ENCODE measurements at places on chromosomes 3 and 15.

DNA sequence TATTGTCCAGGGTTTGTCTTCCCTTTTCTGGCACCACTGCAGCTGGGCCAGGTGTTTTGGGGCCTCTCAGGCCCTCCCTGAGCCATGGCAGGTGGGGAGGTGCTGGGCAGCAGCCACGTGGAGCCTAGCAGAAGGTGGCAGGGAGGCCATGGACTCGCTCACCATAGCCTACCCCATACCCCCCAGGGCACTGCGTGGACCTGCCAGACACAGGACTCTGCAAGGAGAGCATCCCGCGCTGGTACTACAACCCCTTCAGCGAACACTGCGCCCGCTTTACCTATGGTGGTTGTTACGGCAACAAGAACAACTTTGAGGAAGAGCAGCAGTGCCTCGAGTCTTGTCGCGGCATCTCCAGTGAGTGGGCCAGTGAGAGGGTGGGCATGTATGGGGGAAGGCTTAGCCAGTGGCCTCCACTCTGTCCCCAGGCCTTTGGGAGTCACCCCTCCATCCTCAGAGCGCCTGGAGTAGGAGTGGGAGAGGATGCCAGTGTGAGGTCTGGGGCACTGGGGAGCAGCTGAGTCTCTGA lies 11.9 kb downstream of the SPINT1 start:
- DNase-seq: no peak

GRCh38 chr3:81694662-81695061 lies 66.8 kb downstream of the GBE1 start:
- DNase-seq: no peak

DNA sequence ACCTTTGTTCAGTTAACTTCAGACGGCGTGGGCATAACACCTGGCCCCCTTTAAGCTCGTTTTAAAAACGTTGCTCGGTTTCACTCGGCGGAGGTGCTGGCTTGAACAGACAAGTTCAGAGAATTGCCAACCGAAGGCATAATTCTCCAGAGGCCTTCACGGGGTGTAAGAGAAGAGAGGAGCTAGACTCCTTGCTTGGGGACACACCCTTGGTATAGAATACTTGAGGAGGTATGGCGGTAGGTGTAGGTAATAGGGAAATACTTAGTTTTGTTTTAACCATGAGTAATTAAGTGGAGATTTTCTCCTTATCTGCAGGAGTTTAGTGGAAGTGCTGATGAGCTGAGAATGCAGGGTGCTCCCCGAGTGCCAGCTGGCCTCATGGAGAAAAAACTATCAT lies 921 bp downstream of the FBXL2 start:
- no peak for DNase-seq

- DNase-seq: no peak
Measured at GRCh38 chr15:82999905-83000671, 11.4 kb downstream of the C15orf40 start.

DNA sequence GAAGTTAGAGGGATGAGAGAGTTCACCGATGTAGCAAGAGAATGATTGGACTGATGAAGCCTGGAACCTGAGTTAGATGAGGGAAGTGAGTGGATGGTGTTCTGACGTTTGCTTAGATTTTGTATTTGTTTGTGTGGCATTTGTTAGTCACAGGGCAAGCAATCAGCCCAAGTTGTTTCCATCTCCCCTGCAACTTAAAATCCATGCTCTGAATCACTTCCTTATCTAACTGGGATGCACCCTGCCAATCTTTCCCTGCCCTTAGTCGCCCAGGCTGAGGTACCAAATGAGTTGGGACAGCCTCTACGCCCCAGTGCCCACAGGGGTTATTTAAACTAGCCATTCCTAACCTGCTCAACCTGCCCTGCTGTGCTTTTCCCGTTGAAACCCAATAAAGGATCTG lies 12.6 kb downstream of the PAQR5 start:
- no peak for DNase-seq

DNA sequence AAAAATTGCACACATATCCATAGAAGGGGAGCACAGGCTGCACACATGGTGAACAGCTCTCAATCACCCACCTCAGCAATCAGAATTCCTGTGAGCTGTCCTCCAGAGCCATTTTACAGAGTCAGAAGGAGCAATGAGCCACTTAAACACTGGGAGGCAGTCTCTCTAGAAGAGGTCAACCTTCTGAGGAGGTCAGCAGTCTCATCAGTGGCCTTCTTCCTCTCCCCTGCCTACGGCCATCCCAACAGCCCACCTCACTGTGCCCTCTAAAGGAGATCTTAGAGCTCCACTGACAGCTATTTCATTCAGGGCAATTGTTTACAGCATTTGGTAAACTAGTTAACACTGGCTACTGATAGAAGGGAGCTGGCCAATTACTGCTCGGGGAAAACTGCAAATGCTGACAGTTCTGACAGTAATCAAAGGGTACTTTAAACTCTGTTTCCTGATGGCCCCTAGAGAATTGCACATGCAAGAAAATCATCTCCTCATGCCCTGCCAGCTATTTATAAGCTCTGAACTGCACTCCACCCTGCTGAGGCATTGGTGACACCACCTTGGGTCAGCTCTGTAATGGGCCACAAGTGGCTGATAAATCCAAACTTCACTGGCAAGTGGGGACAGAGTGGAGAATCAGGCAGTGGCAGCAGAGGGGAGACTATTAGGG lies 42.1 kb upstream of the TSPAN3 start:
- no peak for DNase-seq

GRCh38 chr15:70426096-70426821 lies 328.5 kb upstream of the TLE3 start:
- no peak for DNase-seq

- DNase-seq: no peak
Measured at GRCh38 chr3:68060191-68060590, 405.8 kb upstream of the SUCLG2 start.

DNA sequence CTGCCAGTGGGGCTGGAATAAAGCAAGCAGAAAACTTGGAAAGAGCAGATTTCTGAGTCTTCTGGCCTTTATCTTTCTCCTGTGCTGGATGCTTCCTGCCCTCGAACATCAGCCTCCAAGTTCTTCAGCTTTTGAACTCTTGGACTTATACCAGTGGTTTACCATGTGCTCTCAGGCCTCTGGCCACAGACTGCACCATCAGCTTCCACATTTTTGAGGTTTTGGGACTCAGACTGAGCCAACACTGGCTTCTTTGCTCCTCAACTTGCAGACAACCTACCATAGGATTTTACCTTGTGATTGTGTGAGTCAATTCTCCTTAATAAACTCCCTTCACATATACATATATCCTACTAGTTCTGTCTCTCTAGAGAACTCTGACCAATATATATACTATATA lies 706.6 kb downstream of the NR2F2 start:
- no peak for DNase-seq

DNA sequence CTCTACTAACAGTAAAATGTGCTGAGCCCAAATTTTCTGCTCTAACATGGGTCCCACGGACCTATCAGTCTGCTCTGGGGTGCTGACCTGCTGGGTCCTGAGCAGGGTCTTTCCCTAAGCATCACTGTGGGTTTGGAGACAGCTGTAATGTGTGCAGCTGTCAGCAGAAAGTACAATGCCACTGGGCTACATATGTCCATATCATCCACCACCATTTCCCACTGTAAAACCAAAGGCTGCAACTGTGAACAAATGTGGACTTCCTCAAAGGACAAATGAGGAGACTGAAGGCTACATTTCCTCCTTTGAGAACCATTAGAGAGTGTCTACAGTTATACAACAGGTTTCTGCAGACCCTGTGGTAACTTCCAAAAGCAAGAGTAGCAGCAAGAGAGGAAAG lies 33.8 kb upstream of the IP6K2 start:
- no peak for DNase-seq

DNA sequence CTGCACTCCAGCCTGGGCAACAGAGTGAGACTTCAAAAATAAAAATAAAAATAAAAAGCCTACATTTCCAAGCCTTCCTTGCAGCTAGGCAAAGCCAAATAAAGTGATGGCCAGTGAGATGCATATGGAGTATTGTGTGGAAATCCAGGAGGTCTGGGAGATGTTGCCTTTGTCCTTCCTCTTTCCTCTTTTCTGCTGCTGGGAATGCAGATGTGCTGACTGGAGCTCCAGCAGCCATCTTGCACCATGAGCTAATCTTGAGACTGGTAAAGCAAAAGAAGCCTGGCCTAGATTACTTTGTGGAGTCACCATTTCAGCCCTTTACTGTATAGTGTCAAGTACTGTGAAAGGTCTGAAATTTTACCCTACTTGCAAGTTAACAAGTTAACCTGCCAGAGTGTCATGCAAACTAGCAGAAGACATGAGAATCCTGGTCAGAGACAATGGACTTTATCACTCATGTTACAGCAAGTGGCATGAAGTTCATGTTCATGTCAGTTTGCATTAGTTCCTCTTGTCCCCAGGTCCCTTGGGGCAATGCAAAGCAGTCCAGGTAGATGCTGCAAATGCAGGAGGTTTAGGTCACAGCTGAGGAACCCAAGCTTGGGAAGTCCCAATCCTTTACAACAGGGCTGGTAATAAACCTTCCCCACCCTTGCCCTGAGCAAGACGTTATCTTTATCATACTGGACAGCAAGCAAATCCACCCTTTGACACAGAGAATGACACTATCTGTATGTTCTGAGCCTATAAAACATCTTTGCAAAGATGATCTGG lies 103.1 kb downstream of the TLE3 start:
- DNase-seq: no peak

- no peak for DNase-seq
Measured at GRCh38 chr3:45965253-45965652, 22.0 kb downstream of the CXCR6 start.

DNA sequence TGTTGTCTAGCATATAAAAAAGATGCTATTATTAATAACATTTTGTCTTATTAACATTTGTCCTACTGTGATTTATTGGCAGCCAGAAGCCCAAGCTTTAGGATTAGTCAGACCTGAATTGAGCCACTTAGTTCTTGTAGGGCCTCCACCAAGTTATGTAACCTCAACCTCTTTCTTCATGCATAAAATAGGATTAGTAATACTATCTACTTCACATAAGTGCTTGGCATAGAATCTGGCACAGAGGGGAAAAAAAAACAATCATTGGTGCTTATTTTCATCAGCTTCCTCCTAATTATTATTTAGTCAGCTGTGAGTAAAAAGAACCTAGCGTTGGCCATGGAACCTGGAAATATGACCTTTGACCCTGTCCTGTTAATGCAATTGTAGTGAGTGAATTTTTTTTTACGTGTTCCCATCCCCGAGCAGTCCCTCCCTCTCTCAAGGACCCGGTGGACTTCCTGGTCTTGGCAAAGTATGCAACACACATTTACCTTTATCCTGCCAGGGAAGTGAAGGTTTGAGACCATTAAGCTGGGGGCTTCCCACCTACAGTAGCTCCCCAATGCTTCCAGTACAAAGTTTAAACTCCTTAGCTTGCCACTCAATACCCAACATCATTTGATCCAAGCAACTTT lies 136.8 kb downstream of the FHIT start:
- no peak for DNase-seq

DNA sequence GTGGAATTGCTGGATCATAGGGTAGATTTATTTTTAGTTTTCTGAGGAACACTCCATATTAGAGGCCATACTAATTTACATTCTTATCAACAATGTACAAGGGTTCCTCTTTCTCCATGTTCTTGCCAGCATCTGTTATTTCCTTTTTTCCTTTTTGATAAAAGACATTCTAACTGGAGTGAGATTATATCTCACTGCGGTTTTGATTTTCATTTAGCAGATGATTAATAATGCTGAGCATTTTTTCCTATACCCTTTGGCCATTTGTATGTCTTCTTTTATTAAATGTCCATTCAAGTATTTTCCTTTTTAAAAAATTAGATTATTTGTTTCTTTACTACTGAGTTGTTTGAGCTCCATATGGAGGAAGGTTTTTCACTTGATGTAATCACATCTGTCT lies 1189.5 kb downstream of the ZPLD1 start:
- DNase-seq: no peak

- DNase-seq: no peak
Measured at GRCh38 chr3:170417090-170417489, 1.6 kb upstream of the CLDN11 start.

DNA sequence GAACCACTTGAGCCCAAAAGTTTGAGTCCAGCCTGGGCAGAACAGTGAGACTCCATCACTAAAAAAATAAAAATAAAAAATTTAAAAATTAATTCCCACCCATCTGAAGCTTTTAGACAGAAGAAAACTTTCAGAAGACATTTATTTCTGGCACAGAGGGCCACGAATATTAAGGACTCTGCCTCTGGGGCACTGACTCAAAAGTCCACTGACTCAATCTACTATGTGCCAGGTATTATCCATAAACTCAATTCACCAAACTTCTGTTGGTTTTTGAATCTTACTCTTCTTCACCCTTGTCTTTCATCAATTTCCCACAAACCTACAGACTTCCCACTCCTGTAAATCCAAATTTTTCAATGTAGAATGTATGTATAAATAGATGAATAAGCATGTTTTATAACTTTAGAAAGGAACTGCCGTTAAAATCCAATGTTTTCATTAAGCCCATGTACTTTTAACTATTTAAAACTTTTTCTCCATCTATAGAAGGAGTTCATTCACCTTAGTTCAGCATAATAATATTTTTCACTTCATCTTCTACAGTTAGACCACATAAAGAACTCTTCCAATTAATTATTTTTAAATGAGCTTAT lies 19.9 kb downstream of the ATP13A3 start:
- no peak for DNase-seq

DNA sequence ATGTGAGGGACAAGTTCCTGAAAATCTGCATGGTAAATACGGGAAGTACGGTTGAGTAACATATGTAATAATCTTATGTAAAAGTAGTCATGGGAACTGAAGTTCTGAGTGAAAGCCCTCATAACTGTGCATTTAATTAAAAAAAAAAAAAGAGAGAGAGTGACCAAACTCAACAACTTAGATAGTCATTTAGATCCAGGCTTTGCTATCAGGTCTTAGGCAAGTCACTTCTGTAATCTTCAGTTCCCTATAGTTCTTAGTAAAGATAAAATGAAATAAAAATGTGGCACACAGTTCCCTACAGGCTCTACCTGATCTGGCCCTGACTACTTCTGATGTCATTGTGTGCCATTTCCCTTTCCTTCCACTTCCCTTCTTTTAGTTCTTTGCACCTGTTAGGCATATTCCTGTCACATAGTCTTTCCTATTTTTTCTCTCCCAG lies 15.0 kb downstream of the RNF111 start:
- DNase-seq: no peak

- no peak for DNase-seq
Measured at GRCh38 chr3:71684757-71685386, 40.3 kb downstream of the EIF4E3 start.

GRCh38 chr3:4720316-4721075 lies 227.3 kb downstream of the ITPR1 start:
- peak; percentile 85 for DNase-seq

- DNase-seq: no peak
Measured at GRCh38 chr15:68706931-68707330, 113.8 kb downstream of the ANP32A start.

GRCh38 chr3:181839039-181839915 lies 127.6 kb downstream of the SOX2 start:
- no peak for DNase-seq

DNA sequence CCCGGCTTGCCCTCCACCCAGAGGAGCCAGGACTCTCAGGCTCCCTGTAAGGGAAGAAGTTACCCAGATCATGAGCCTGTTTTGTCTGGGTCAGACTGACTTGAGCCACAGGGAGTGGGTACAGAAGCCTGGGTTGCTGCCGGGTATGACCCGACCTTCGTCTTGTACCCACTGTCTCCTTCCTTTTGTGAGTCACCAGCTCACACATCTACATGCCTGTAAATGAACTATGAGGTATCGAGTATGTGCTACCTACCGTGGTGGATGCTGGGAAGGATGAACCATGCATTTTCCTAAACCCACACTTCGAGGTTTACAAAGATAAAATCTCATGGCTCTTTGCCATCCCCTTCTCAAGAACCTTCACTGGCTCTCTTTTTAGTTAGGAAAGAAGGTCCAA lies 56.9 kb downstream of the CACNA1D start:
- DNase-seq: no peak

- no peak for DNase-seq
Measured at GRCh38 chr3:25592510-25592968, 72.2 kb downstream of the TOP2B start.
